ENCODE measurements at places on chromosomes 4 and X. TPM values are rescaled to one million over a fixed set of nuclear protein-coding genes. Genes with fewer than 3 reads are reported as not detected.
A peak's percentile ranks its signal among the peaks of the same experiment; 100 is the strongest.

DNA sequence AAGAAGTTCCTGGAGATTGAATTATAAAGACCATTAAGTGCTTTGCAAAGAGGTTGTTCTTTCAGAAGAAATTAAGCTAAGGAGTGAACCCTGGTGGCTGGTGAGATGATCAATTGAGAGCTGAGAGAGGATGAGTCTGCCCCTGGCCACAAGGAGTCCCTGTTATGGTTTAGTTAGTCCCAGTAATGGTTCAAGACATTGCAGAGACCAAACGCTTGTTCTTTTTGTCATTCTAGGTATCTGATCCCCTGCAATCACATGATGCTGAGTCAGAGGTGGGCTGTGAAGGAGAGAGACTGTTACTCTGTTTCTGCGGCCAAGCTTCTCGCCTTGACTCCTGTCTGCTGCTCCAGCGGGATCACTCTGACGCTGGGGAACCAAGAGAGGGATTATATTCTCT lies 114.5 kb downstream of the GATB start:
- no peak for DNase-seq

ZBTB49 gene
- polyA plus RNA-seq: 1.4 TPM

GIMD1 gene
- 11.8 TPM for polyA plus RNA-seq

CENPVL1 gene
- not detected for polyA plus RNA-seq

- DNase-seq: no peak
Measured at GRCh38 chrX:134801267-134801666, 143.0 kb upstream of the PLAC1 start.

MAGEA1 gene
- not detected for polyA plus RNA-seq

- no peak for DNase-seq
Measured at GRCh38 chr4:138138774-138139173, 103.4 kb downstream of the SLC7A11 start.

- DNase-seq: no peak
Measured at GRCh38 chrX:21503593-21503992, 129.4 kb downstream of the CNKSR2 start.

STATH gene
- polyA plus RNA-seq: not detected

DNA sequence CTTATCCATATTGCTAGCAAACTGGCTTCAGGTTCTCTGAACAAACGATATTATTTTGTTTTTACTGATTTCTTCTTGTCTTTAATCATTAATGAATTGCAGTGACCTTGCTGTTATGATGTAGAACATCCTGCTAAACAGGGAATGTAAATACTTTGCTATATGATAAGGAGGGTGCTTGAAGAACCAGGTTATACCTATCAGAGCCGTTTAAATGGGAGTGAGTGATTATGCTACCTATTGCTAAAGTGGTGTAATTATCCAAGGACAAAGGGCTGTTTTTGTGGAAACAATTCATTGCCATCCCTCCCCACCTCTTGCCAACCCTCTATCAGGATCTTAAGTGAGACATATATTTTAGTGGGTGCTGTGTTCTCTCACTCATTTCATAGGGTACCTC lies 788.9 kb downstream of the RPA4 start:
- DNase-seq: no peak

GRCh38 chr4:147578593-147578992 lies 38.6 kb upstream of the TMEM184C start:
- DNase-seq: no peak

PAGE5 gene
- not detected for polyA plus RNA-seq

- no peak for DNase-seq
Measured at GRCh38 chr4:54620773-54621172, 37.0 kb upstream of the KIT start.

LARP1B gene
- 14.1 TPM for polyA plus RNA-seq

- DNase-seq: no peak
Measured at GRCh38 chr4:1413204-1413663, 7.0 kb upstream of the NKX1-1 start.

DNA sequence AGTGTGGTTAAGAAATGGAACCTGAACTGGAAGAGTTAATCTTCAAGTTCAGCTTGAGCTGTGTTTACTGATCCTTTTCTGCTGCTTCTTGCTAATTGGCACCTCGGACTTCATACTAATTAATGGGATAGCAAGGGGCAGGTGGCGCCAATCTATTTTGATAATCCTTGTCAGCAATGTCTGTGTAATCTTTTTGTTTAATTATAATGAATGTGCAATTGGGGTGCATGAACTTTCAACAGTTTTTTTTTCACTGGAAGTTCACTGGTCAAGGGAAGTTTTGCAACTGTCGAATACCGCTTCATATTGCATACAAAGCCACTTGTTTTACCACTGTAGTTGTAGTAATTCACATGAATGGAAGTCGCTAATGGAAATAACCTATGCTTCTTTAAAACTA lies 261.0 kb downstream of the BMPR1B start:
- no peak for DNase-seq

- DNase-seq: no peak
Measured at GRCh38 chr4:26145212-26145611, 175.6 kb upstream of the RBPJ start.

CDX4 gene
- polyA plus RNA-seq: not detected

DNA sequence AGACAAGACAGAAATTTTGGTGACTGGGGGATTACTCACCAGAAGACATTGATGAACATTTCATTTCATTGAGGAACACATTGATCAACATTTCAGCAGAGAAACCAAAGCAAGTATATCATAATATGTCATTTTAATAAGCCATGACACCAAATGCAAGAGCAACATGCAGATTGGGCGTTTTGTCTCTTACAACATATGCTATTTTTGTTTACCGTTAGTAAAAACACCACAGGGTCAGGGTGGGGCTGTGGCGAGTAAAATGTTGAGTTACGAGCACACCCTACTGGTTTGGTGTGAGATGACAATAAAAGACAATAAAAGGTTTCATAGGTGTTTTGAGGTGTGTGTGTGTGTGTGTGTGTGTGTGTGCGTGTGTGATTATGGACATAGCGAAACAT lies 294.5 kb downstream of the PDGFC start:
- DNase-seq: no peak

- no peak for DNase-seq
Measured at GRCh38 chr4:70712604-70713452, 8.9 kb upstream of the RUFY3 start.

- DNase-seq: no peak
Measured at GRCh38 chr4:88802138-88802537, 104.5 kb upstream of the NAP1L5 start.

RAB40AL gene
- not detected for polyA plus RNA-seq

DNA sequence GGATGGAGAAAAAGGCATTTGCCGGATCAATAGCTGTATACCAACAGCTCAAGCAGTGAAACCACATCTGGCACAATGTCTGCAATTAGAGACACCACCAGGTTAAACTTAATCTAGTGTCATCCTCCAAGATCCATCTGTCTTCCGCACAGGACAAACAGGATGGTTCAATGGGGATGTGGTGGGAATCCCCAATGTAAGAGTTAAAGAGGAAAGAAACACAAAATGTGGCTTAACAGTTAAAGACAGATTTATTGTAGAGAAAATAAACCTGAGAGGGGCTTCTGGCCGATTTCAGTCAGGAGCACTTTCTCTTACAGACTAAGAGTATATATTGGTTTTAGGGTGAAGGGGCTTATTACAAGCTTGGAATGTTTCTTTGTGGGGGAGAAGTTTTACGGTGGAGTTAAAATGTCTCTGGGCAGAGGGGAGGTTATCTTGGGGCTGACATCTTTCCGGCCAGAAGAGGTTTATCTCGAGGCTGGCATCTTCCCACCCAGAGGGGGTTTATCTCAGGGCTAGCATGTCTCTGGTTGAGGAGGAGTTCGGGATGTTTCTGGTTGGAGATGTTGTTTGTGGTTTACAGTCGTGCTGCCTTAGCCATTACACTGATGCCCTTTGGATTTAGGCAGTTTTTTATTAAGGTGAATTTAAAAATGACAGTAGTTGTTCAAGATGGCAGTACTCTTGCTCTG lies 61.7 kb downstream of the KANTR start:
- DNase-seq: no peak

DNA sequence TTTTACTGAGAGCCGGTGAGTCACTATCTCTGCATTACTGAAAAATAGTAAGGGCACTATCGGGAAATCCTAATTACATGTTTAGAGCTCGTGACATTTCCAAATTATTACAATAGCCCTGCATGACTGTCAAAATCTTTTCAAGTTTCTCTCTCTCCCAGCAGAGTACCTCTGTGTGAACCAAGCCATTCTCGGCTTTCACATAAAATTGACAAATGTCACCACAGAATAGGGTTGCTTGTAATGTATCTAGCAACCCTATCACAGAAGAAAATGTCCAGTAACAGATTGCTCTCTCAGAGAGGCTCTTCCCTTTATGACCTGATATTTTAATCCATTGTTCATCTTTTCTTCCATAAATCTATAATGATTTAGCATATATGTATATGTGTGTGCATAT lies 144.8 kb upstream of the GNPDA2 start:
- no peak for DNase-seq

GLRA2 gene
- polyA plus RNA-seq: not detected

SPACA5 gene
- polyA plus RNA-seq: not detected

DNA sequence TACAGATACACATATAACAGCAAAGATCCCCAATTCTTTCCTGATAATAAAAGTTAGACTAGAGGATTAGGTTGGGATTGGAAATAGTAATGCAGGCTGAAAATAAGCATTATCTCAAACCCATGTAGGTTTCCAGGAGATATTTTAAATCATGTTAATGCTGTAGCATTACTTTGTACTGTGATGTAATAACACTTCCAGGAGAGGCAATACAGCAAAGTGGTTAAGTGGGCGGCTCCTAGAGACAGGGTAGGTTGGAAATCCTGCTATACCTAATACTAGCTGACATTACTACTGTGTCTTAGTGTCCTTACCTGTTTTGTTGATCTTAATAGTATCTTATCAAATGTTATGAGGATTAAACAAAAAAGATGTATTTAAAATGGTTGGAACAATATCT lies 9.6 kb downstream of the PAICS start:
- DNase-seq: no peak

GRCh38 chrX:50430917-50431575 lies 39.6 kb downstream of the DGKK start:
- DNase-seq: no peak

DNA sequence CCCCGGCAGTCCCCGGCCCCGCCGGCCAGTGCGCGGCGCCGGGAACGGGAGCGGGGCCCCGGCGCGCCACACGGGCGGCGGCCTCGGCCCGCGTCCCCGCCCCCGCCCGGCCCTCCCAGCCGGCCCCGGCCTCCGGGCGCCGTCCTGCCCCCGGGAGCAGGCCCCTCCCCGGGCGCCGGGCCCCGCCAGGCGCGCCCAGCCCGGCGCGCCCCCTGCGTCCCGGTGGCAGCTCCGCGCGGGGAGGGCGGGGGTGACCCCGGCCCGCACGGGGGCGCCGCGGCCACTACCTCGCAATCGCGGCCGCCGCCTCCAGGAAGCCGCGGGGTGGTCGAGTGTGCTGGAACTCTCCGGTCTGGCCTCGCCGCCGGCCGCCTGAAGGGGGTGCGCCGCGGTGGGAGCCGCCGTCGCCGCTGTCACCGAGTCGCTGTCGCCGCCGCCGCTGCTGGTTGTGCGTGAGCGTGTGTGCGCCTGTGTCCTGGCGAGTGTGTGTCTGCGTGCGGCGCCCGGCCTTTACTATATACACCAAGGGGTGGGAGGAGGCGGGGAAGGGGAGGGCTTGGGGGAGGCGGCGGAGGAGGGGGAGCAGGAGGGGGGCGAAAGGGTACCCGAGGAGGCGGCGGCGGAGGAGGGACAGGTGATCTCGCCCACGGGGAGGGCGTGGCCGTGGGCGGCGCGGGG lies at the start of gene RAI2:
Gene RAI2 (minus strand): TSS at position 488 of the 678 bp plus-strand sequence. CDS start 59,288 bp downstream, outside the sequence.
- peak; percentile 84 for DNase-seq

DNA sequence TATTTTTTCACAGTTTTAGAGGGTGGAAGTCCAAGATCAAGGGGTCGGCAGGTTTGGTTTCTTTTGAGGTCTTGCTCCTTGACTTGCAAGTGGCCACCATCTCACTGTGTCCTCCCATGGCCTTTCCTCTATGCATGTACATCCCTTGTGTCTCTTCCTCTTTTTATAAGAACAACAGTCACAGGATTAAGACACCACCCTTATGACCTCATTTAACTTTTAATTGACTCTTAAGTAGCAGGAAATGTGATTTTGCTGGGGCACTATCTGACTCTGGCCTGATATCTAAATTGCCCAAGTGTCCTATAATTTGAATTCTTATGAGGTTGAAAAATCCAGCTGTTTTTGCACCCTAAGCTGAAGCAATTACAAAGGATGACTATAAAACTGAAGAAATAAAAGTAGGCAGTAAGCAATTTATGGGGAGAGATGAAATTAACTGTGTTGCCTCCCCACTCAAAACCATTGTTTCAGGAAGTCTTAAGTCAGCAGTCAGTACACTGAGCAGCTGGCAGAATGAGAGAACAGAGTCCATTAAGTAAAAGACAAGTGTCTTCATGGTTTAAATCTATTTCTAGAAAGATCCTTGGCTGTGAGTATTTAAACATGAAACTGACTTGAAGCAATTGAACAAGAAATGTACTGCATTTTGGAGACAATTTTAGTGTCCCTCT lies 601.3 kb downstream of the SPRY1 start:
- no peak for DNase-seq

HELT gene
- polyA plus RNA-seq: not detected

GRCh38 chr4:139470295-139470694 lies 16.4 kb downstream of the RAB33B start:
- DNase-seq: no peak

DNA sequence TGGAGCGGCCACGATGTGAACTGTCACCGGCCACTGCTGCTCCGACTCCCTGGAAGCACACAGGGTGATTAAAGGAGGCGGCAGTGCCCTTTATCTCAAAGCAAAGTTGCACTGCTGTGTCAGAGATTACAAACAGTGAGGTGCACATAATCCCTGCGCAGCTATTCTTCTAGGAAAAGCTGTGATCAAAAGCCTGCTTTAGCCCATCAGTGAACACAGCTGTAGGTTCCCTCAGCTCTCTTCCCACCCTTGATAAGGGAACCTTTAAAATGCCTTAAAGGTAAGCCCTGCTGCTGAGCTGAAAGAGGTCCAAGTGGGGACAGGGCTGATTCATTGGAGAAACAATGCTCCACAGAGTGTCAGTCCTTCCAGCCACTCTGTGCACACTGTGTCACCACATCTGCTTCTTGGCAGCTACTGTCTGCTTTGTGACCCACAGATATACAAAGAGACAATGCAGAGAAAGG lies 127.6 kb downstream of the EIF4E start:
- no peak for DNase-seq

HNRNPH2 gene
- polyA plus RNA-seq: 49.3 TPM

GRCh38 chrX:16451334-16451733 lies 198.6 kb upstream of the S100G start:
- no peak for DNase-seq

DNA sequence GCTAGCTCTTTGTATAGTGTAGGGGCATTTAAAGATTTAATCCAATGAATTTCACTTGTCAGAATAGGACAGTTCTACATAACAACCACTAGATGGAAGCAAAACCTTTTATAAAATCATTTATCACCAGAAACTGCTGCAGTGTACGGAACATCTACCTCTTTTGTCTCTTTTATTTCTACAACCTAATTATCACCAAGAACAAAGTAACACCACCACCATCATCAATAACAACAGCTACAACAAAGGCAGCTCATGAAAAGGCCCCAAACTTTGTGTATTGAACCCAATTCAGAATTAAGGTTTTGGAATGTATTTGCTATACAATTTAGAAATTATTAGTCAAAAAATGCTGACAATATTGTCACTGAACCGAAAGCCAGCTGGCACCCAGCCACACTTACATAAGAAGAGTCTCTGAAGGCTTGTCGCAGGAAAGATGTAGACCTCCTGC lies 260.9 kb upstream of the RPS6KA3 start:
- DNase-seq: no peak

- DNase-seq: no peak
Measured at GRCh38 chr4:64146030-64146429, 263.2 kb downstream of the TECRL start.

ARHGAP4 gene
- polyA plus RNA-seq: 13.5 TPM

- no peak for DNase-seq
Measured at GRCh38 chrX:10615931-10616774, 4.2 kb downstream of the MID1 start.
